ENCODE measurements at places on chromosomes 12 and 14.
A peak's percentile ranks its signal among the peaks of the same experiment; 100 is the strongest.

- peak; percentile 31 for DNase-seq
Measured at GRCh38 chr14:89618811-89619551, 201.9 kb upstream of the FOXN3 start.

DNA sequence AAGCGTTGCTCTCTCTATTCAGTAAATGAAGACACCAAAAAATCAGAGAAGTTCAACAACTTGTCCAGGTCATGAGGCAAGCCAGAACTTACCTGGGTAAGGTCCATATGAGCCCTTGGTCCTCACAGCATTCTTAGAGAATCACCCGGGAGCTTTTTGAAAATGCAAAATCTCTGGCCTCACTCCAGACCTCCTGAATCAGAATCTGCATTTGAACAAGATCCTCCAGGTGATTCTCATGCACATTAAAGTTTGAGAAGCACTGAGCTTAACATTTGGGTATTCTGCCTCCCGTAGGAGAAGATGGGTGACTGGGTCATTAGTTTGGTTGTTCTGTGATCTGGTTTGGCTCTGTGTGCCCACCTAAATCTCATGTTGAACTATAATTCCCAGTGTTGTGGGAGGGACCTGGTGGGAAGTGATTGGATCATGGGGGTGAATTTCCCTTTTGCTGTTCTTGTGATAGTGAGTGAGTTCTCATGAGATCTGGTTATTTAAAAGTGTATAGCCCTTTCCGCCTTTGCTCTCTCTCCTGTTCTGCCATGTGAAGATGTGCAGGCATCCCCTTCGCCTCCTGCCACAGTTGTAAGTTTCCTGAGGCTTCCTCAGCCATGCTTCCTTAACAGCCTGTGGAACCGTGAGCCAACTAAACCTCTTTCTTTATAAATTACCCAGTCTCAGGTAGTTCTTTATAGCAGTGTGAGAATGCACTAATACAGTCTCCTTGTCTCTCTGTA, 221.2 kb downstream of the RAD51B start:
- no peak for DNase-seq

- peak; percentile 91 for DNase-seq
Measured at GRCh38 chr12:100987552-100988521, 193.3 kb downstream of the ANO4 start.

- no peak for DNase-seq
Measured at GRCh38 chr12:44464180-44464579, 411.9 kb downstream of the NELL2 start.

GRCh38 chr14:96729889-96730288, 67.3 kb upstream of the VRK1 start:
- no peak for DNase-seq

DNA sequence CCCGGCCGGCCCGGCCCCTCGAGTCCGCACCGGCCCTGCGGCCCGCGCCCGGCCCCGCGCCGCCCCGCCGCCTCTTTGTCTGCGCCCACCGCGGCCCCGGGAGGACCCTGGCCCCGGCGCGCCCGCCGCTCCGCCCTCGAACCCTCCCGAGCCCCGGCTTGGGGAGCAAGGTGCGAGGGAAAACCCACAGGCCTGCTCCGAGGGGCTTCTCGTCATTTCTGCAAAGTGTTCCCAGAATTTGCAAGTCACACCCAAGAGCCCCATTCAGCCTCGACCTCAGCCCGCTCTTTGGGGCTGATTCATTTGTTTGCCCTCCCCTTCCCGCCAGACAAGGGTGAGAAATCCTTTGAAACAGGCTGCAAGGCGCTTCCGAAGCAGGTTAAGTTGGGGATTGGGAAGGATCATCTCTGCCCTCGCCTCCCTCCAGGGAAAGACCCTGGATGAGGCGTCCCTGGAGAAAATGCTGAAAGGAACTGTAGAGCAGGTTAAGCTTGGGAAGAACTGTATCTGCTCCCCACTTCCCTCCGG, 325 bp upstream of the CLIP1 start:
- no peak for DNase-seq

- no peak for DNase-seq
Measured at GRCh38 chr12:106673141-106673540, 90.3 kb downstream of the RFX4 start.

- DNase-seq, result no peak
Measured at GRCh38 chr14:103196716-103197115, 73.5 kb downstream of the TNFAIP2 start.

- peak; percentile 78 for DNase-seq
Measured at GRCh38 chr12:106753526-106753925, 21.0 kb upstream of the RIC8B start.
